ENCODE measurements at places on chromosomes 12 and 14.

- no peak for DNase-seq
Observed at GRCh38 chr14:75292101-75292563, 13.5 kb downstream of the FOS start.

GRCh38 chr12:67877727-67878126, 111.5 kb upstream of the IFNG-AS1 start:
- DNase-seq, result no peak

GRCh38 chr12:82027612-82028011, 268.5 kb upstream of the PPFIA2 start:
- DNase-seq, result no peak

DNA sequence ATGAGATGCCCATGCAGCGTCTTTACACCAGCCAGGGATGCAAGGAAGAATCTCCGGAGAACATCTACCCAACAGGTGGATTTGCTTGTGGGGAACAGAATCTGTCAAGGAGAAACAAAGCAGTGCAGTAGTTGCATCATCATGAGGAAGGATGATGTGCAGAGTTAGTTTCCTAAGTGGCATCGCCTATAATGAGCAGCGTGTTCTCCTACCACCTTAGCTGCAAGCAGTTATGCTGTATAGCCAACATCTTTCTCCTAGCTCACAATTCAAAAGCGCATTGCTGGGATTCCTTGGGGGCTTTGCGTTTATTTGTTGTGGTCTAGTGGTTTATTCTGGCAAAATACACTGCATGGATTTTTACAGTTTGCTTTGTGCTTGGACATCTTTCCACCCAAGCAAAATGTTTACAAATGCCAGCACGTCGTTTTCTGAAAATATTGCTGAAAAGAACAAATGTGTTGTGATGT, 233.0 kb downstream of the RGS6 start:
- no peak for DNase-seq

DNA sequence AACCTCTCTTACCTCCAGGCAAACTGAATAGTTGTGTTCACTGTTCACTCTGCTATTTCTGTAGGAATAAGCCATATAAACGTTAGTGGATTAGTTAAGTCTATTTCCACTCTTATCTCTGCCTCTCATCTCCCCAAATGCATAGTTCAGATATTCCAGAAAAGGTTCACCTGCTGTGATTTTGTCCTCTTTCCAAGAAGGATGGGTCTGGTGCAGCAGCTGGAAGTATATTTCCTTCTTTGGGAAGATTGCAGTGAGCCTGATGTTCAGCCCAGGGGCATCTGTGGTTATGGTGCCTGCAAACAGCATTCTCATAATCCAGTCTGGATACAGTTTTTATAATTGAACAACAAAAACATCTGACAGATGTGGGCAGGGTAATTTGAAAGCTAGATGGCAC, 97.7 kb downstream of the TPH2 start:
- no peak for DNase-seq

GRCh38 chr12:47650469-47650868, 55.4 kb downstream of the RPAP3 start:
- DNase-seq, result no peak

- no peak for DNase-seq
Observed at GRCh38 chr12:80954857-80955520, 17.3 kb upstream of the LIN7A start.

- no peak for DNase-seq
Observed at GRCh38 chr12:1501695-1502378, 92.5 kb downstream of the FBXL14 start.

- DNase-seq, result no peak
Observed at GRCh38 chr12:11397366-11397765, 2.0 kb upstream of the PRB2 start.

GRCh38 chr12:100963381-100963780, 168.8 kb downstream of the ANO4 start:
- DNase-seq, result no peak

DNA sequence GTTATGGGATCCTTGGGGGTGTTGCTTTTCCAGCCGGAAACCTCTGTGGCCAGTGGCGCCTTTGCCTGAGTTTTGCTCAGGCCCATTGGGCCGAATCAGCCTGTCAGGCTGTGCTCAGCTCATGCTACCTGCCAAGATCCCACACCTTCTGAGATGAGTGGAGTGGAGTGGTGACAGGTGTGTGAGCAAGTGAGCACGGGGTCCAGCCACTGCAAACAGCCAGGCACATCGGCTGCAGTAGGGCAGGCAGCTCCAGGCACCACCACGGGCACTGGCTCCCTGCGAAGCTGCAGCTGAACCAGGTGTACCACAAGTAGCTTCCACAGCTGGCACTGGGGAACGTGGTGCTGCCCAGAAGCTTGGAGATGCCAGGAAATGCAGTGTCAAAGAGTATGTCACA, 21.1 kb upstream of the WDR89 start:
- no peak for DNase-seq

- DNase-seq, result no peak
Observed at GRCh38 chr14:44112774-44113460, 394.2 kb downstream of the FSCB start.

- DNase-seq, result no peak
Observed at GRCh38 chr12:116427200-116427930, 131.8 kb upstream of the MAP1LC3B2 start.
